Lower leg skin (tissue), 4 donors: ENCODE measurements at places on chromosomes 1 and 21.

GRCh38 chr1:223748773-223749733, 36.7 kb downstream of the CAPN2 start:
- DNase-seq: peak; percentile 95

- DNase-seq: no peak
Observed at GRCh38 chr1:43776043-43776761, 68.9 kb downstream of the ST3GAL3 start.

DNA sequence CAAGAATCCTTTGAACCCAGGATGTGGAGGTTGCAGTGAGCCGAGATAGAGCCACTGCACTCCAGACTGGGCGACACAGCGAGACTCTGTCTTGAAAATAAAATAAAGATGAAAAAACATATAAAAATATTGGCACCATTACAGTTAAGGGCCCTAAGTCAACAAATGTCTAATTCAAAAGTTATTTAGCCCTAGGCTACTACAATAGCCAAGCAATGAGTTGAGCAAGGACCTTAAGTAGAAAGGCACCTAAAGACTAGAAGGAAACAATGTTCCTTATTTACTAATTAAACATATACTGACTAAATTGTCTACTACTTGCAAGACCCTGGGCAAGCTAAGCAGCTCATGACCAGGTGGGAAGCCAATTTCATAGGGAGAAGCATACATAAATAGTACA, 4.1 kb downstream of the PIK3R3 start:
- no peak for DNase-seq

GRCh38 chr1:156648951-156649350, 7.0 kb downstream of the BCAN start:
- DNase-seq: no peak

DNA sequence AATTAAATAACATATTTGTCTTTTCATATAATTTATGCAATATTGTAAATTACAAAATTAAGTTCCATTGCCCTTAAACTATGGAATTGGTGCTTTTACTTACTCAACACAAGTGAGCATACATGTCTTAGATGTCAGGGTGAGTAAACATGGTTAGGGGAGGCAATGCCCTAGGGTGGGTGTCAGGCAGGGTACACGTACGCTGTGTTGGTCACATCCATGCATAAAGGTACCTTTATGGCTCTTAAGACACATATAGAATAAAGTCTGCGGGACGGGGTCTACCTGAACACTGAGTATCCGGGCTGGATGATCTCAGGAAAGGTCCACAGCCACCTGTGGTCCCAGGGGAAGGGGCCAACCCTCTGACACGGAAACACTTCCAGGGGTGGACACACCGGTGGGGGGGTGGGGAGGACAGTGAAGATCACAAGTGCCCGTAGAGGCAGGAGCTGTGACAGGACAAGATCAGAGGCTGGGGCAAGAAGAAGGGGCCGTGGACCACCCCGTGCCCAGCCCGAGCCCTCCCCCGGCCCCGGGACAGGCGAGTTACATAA, 720 bp downstream of the LIN9 start:
- no peak for DNase-seq
